Pancreas (tissue), 10 donors: ENCODE measurements at places on chromosomes 3 and 15. TPM values are rescaled to one million over a fixed set of nuclear protein-coding genes. Genes with fewer than 3 reads are reported as not detected.

DNA sequence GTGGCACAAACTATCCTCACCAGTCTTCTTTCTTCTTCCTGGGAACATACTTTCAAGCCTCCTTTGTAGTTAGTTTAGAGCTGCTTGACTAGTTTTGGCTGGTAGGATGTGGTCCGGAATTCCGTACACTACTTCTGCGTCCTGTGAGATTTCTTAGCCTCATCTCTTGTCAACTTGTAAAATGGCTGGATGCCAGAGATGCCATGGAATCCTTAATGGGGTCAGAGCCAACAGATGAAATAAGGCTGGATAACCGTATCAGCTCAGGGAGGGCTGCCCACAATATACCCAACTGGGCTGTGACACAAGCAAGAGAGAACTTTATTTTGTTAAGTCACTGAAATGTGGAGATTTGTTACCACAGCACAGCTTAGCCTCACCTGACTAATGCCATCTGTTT lies 466.9 kb upstream of the MDFIC2 start:
- H3K27me3 ChIP-seq: no peaks in the 10 kb centered on the region
- no peaks in the 10 kb centered on the region for H3K4me1 ChIP-seq

DNA sequence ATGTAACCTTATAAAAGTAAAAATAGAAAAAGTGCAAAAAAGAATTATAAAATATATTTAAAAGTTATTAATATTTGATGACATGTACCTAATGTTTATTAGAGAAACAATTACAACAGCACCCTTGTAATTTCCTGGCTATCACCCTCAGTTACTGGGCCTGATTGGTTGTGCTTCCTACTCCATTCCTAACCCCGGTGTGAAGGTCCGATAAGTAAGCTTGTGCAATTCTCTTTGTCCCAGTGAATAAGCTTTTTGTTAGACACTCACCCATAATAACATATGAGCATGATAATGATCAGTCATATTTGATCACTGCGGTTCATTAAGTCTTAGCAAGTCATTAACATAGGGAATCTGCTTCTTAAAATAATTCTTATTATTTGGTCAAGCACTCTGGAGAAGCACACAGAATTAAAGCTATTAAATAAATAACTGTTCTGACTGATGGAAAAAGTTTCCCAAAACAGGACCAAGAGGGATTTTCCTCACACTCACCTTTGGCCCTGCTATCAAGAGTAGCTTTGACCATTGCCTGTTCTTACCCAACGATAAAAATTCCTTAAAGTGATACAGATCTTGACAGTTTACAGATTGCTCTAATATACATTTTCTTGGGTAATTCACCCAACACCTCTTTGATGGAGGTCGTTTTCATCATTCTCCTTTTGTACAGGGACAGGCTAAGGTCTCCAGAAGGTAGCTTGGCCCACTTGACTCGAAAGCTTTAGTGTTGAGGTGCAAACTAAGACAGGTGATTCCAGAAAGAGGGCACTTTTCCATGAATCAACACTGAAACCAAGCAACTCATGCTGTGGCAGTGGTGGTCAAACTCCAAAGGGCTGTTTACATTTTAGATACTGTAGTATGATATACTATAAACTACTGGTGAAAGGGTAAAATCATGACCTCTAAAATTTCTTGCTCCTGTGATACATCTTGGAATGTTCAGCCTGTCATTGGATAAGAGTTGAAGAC lies 543.0 kb upstream of the KCNMB2 start:
- H3K36me3 ChIP-seq: no peaks in the 10 kb centered on the region
- no peak for DNase-seq
- no peaks in the 10 kb centered on the region for H3K4me1 ChIP-seq
- H3K4me3 ChIP-seq: no peak overlapping the region
- no peaks in the 10 kb centered on the region for H3K27me3 ChIP-seq

DNA sequence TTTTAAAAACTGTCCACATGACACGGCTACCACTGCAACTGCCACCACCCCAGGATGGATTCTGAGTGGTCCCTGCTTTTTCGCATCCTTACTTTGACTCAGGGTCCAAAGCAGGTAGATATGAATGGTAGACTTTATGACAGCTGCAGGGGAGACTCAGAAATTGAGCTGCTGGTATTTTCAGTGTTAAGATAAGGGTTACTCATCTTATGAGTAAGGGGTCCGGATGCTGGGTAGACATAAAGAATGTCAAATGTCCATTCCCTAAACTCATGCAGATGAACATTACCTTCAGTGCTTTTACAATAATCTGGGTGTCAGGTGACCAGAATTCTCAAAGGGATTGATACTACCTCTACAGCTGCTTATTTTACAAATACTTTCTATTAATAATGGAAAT lies 25.9 kb upstream of the BBX start:
- DNase-seq: no peak
- no peak overlapping the region for H3K27ac ChIP-seq
- H3K36me3 ChIP-seq: no peaks in the 10 kb centered on the region
- no peak overlapping the region for H3K4me3 ChIP-seq
- H3K4me1 ChIP-seq: no peaks in the 10 kb centered on the region
- no peaks in the 10 kb centered on the region for H3K27me3 ChIP-seq

MESD gene
- 14.7 TPM for total RNA-seq

DNA sequence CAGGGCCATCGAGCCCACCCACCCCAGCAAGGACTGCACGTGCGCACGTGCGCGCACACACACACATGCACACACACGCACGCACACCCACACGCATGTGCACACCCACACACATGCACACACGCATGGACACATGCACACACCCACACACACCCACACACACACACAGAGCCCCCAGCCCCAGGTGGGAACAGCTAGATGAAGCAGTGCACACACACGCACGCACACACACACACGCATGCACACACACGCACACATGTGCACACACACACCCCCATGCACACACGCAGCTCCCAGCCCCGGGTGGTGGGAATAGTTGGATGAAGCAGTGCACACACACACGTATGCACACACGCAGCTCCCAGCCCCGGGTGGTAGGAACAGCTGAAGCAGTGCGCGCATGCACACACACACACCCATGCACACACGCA lies 158.6 kb downstream of the XXYLT1 start:
- H3K27ac ChIP-seq: no peak overlapping the region
- DNase-seq: no peak
- no peak overlapping the region for H3K4me3 ChIP-seq
- no peaks in the 10 kb centered on the region for H3K4me1 ChIP-seq

GRCh38 chr3:144114767-144115166 lies 143.1 kb downstream of the DIPK2A start:
- no peak overlapping the region for H3K27ac ChIP-seq
- H3K4me1 ChIP-seq: no peaks in the 10 kb centered on the region
- DNase-seq: no peak
- no peaks in the 10 kb centered on the region for H3K36me3 ChIP-seq
- H3K4me3 ChIP-seq: no peak overlapping the region

DNA sequence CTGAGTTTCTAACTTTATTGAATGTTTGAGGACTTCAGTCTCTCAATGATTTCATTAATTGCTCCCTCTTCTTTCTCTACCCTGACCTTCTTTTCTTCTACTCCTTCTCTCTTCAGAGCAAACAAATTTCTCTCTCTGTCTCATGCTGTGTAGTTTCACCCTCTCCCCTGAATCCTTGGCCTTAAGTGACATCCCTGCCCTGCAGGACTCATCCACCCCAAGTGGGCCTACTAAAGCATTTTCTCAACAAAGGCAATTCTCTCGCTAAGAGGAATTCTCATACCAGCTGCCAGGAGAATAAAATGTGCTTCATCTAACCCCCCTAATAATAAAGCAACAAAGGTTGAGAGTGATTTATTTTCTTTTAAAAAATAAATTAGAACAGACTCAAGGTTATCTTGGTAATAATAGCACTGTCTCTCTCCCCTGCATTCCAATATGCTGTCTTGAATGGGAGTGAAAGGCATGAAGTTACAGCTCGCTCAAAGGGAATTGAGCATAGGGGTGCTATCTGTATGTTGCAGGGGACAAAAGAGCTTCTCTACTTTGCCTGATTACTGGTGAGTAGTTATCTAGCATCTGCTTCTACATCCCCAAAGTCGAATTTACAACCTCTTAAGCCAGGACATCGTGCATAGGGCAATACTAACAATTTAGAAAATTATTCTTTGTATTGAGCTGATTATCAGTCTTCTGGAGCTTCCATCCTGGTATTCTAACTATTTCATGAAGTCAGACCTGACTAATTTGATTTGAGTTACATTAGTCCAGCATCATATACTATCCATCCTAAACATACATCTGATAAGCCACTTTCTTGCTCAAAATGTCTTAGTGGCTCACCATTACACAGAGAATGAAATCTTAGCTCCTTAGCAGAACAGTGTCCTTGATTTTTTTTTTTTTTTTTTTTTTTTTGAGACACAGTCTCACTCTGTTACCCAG lies 76.9 kb upstream of the DNAJC19 start:
- DNase-seq: no peak
- H3K4me1 ChIP-seq: no peaks in the 10 kb centered on the region
- H3K4me3 ChIP-seq: no peak overlapping the region
